ENCODE measurements at places on chromosomes 1 and 21.
A peak's percentile ranks its signal among the peaks of the same experiment; 100 is the strongest.

DNA sequence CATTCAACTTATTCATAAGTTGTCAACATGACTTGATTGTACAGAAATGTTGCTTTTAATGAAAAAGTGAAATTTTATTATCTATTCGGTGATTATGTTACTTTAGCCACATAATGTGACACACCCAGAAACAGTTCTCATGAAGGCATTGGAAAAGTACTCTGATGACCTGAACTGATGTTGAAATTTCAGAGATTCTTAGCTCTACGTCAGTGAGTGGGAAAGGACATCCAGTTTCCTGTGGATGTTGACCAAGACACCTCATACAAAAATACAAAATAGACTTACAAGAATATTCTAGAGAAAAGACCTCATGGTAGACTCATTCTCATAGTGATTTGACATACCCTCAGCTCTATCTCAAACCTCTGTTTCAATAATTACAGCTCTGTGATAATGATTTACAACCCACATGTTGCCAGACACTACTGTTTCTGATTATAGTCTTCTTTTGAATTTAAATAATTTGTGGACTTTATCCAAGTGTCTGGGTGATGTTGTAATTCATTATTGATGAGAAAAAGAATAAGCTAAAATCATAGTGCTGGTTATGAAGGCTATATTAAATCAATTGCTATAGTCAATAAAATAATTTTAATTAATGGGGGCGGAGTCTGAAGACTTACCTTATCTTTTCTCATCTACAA lies 37.3 kb downstream of the KCNK2 start:
- DNase-seq = no peak

DNA sequence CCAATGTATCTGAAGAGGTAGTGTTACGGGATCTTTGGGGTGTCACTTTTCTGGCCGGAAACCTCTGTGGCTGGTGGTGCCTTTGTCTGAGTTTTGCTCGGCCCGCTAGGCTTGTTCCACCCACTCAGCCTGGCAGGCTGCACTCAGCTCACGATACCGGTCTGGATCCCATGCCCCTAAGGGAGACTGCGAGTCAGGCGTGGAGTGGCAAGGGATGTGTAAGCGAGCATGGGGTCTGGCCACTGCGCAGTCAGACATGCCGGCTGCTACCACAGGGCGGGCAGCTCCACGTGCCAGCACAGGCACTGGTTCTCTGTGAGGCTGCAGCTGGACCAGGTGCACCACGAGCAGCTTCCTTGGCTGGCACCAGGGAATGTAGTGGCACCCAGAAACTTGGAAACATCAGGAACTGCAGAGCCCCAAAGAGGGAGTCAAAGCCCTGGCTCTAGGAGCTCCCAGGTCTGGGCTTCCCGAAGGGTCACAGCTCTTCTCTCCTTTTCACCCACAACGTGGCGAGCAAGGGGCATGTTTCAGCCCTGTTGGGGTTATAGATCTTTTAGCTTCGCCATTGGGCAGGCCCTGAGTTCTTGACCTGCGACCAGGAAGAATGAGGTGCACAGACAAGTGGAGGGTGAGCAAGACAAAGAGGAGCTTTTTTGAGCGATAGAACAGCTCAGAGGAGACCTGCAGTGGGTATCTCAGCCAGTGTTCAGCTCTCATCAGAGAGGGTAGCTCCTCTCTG lies 23.8 kb upstream of the LRRC8C start:
- peak; percentile 66 for DNase-seq

GRCh38 chr1:59005491-59006288 lies 221.8 kb upstream of the JUN start:
- DNase-seq = no peak

GRCh38 chr1:177368255-177368654 lies 197.5 kb downstream of the BRINP2 start:
- DNase-seq = no peak

DNA sequence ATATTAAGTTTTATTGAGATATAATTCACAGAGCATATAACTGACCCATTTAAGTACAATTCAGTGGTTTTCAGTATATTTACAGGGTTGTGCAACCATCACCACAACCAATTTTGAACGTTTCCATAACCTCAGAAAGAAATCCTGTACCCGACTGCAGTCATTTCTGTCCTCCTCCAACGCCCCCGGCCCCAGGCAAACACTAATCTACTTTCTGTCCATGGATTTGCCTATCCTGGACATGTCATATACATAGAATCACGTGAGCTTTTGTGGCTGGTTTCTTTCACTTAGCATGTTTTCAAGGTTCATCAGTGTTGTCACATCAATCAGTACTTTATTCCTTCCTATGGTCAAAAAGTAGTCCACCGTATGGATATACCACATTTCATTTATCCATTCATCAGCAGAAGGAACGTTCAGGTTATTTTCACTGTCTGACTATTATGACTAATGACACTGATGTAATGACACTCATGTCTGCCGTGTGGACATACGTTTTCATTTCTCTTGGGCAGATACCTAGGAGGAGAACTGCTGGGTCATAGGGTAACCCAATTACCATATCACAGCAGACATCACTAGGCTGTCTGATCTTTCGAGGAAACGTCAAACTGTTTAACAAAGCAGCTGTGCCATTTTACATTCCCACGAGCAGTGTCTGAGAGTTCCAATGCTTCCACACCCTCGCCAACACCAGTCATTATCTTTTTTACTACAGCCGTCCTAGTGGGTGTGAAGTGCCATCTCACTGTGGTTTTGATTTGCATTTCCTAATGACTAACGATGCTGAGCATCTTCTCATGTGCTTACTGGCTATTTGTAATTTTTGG lies 30.8 kb downstream of the MRPL37 start:
- peak; percentile 6 for DNase-seq

GRCh38 chr1:81549588-81550127 lies 251.1 kb upstream of the ADGRL2 start:
- DNase-seq = no peak

- no peak for DNase-seq
These were observed 218.5 kb upstream of the ZC3H12A start for GRCh38 chr1:37255868-37256267.

DNA sequence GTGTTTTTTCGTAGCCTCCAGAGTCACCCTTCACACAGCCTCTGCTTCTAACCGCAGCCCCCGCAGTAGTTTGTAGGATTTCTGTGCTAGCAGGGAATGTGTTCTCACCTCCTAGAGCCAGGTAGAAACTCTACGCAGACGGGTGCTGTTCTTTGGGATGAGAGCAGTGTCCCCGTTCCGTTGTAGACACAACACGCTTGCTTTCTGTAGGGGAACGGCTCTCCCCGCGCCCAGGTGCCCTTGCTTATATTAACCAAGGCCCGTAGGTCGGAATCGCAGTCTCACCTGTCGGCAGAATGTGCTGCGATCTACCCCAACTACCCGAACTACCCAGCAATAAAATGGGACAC lies 111.8 kb upstream of the NBPF11 start:
- peak; percentile 7 for DNase-seq

GRCh38 chr1:25704267-25704691 lies 87.7 kb downstream of the MAN1C1 start:
- DNase-seq = no peak

DNA sequence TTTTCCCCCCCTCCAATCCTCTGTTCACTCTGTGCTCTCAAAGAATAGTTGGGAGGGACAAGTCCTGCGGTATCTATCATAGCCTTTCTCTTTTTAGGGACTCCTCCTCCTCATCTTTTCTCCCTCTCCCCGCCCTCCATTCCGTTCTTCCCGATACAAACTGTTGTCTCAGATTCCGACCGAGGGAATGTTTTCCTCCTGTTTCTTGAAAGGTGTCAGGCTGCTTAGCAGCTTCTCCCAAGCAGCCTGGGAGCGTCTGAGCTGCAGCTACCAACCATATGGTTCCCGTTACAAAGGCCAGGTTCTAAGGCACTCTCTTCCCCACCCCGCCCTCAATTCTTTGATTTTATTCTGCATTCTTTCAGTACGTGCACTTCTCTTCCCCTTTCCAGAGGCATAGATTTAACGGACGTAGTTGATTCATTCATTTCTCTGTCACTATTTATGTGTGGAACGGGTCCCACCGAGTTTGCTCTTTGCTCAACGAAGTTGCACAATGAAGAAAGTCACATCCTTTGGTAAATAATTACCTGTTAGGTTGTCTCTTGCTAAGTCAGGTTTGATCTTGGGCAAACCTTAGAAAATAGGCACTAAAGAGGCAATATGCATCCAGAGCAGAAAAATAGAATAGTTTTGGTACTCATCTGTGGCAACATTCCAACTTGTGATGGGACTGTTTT lies 2.8 kb downstream of the ADGRL2 start:
- no peak for DNase-seq

DNA sequence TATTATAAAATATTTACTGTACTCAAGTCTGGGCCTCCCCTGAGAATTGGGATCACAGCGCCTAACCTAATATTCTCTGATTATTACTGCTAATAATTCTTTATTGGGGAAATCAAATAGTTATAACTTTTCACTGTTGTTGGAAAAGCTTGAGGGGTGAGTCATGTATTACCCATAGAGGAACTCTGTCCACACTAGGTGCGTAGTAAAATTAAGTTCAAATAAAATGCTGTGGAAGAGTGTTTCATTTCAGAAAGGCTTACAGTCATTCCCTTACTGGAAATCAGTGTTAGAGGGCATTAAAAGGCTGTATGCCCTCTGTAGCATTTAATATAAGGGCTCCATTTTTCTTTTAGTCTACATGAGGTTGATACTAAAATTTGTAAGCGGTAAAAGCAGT lies 135.0 kb upstream of the NFIA start:
- no peak for DNase-seq

DNA sequence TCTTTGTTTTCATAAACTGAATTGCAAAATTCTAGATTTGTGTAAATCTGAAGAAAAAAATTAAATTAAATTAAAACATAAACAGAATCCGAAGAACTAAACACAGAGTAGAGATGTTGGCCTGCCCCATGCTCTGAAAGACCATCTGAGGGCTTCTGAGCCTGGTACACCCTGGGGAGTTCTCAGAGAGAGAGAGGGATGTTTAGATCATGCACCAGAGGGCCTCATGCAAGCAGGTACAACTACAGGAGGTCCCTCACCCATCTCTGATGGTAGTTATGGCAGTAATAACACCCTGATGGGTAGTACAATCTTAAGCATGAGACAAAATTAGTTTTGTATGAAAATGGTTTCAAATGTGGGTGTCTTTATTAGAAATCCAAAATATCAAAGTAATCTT lies 127.7 kb downstream of the TGFB2 start:
- no peak for DNase-seq

DNA sequence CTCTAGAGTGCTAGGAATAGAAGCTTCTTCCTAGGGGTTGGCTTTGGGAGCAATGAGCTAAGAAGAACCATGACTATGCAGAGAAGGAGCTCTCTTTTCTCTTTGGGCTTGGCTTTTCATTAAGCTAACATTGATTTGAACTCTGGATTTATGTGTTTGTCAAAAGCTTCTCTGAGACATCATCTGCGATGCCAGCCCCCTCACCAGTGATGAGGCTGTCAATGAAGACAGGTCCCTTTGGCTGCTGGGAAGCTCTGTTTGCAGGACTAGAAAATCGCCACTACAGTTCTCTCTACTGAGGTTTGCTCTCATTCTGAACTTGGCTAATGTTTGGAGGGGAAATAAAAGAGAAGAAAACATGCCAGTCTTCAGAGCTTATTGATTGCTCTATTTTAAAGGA lies 185.0 kb downstream of the PCP4 start:
- no peak for DNase-seq

GRCh38 chr21:33388188-33388587 lies 15.0 kb upstream of the IFNGR2 start:
- DNase-seq = no peak

DNA sequence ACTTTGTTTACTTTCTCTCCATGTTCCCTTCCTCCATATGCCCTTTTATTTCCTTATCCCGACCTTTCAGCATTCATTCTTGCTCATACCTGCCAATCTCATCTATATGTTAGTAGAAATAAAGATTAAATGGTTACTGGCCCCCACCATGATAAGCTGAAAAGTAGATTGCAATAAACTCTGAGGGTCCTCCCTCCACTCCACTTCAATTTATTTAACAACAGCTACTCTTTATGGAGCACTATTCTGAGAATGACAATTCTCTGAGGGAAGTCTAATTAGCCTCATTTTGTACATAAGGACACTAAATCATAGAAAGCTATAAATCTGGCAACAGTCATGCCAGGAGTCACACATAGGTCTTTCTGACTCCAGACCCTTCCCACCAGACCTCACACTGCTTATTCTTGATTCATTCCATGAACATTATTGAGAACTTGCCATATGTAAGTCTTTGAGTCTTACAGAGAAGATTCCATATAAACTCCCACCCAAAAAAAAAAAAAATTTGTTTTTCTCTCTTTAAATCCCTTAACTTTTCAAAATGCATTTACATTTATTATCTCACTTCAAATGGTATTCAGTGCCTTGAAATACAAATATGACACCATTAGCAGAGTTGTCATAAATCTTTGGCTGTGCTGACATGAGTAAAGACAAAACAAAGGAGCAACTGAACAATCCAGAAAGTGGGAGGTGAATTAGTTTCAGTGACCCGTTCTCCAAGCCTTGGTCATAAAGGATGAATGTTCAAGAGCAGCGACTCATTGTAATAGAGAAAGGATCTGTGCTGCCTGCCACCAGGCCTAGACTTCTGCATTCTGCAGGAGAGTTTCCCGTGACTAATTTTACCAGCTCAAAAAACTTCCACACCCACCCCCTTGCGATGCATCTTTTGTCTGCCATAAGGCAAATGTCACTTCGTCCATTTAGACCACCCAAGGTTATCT lies 28.5 kb downstream of the PALMD start:
- no peak for DNase-seq

DNA sequence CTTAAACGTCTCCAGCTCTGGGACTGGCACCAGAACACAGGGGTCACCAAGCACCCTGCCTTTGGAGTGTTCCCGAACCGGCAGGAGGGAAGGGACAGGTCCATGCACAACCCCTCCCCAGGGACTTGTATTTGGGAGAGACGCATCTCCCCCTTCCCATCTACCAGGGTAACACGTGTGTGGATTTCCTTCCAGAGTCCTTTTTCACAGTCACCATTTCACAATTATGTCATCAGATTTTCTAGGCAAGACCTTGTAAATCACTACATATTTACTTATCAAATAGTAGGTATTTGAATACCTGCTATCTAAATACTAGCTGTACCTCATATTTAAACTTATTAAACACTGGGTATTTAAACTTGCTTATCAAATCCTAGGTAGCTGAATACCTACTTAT lies 57.4 kb upstream of the AJAP1 start:
- DNase-seq = no peak

GRCh38 chr1:9653491-9654050 lies 2.0 kb downstream of the PIK3CD start:
- DNase-seq = peak; percentile 30

DNA sequence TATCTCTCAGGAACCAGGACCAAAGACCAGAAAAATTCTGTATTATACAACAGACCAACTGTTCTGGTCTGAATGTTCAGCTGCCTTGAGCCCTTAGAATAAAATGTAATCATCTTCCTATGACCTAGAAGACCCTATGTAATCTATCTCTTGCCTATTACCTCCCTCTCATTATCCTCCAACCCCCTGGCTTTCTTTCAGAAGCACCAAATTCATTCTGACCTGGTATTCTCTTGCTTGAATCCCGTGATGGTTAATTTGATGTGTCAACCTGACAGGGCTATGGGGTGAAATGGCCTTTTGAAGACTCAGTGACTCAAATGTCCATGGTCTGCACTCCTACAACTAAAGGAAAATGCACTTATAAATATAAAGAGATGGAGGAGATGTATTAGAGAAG lies 21.8 kb upstream of the FBXO28 start:
- DNase-seq = no peak

GRCh38 chr1:201500670-201501120 lies 6.2 kb downstream of the CSRP1 start:
- DNase-seq = no peak

- DNase-seq = no peak
These were observed 144.6 kb upstream of the CD34 start for GRCh38 chr1:208055535-208055934.

- DNase-seq = no peak
These were observed 174.2 kb downstream of the RUNX1 start for GRCh38 chr21:34874684-34875513.

GRCh38 chr1:79161077-79161476 lies 154.5 kb upstream of the ADGRL4 start:
- no peak for DNase-seq

All from activated CD4-positive, alpha-beta T cell treated with anti-CD3 and anti-CD28 coated beads for 4 hours (primary cell).